ENCODE measurements at places on chromosomes 1 and 21. TPM values are rescaled to one million over a fixed set of nuclear protein-coding genes. Genes with fewer than 3 reads are reported as not detected.

GRCh38 chr1:18363436-18363835 is 117.3 kb upstream of the KLHDC7A start:
- no peak for DNase-seq

DNA sequence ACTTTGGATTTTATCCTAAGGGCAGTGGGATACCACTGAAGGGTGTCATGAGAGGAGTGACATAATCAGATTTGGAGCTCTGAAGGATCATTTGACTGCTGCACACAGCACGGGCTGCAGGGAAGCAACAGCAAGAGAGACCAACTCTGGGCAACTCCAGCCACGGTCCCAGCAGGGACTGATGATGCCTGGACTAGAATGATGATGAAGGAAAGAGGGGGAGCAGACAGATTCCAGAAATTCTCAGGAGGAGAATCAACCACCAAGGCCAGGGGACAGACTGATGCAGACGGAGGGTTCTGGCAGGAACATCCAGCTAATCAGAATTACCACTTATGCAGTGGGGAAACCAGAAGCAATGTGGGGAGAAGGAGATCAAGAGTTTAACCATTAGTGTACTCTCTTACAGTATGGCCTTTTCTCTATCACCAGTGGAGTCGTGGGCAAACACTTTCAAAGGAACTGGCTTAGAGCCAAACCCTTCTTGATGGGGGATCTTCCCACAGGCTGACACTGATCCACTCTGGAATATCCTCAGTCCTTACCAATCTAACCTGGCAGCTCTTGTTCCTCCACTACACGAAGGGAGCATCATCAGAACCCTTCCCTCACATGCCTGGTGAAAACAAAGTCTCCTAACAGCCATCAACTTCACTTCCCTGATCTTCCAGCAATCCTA is 3.3 kb downstream of the URB1 start:
- DNase-seq: no peak

- no peak for DNase-seq
Measured at GRCh38 chr21:27595716-27596115, 628.8 kb upstream of the ADAMTS5 start.

Gene TAS1R1
- total RNA-seq: not detected

DNA sequence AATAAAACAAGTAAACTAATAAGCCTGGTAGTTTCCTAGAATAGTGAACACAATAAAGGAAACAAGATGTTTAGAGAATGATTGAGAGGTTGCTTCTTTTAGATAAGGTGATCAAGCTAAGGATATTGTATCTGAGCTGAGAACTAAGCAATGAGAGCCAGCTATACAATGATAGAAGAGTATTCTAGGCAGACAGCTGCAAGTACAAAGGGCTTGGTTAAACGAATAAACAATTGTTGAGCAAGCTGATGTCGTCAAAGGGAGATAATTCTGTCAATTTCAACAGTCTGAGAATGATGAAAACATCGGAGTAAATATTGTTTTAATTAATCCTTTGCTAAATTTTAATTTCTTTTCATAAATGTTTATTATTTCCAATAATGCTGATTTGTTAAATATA is 5.5 kb upstream of the FH start:
- no peak for DNase-seq

Gene EPHA10
- not detected for total RNA-seq
